Right renal pelvis (tissue), 4 donors: ENCODE measurements at places on chromosomes 4 and X. TPM values are rescaled to one million over a fixed set of nuclear protein-coding genes. Genes with fewer than 3 reads are reported as not detected.

Gene WAS
- polyA plus RNA-seq: 3.7 TPM

Gene LEF1
- 72.5 TPM for polyA plus RNA-seq

Gene FRMD7
- 1.7 TPM for polyA plus RNA-seq

Gene TCEAL6
- 0.21 TPM for polyA plus RNA-seq

Gene SOD3
- 11.1 TPM for polyA plus RNA-seq

Gene SPOCK3
- polyA plus RNA-seq: 9.2 TPM

Gene ADAMTS3
- polyA plus RNA-seq: 9.8 TPM

Gene TMPRSS11D
- not detected for polyA plus RNA-seq
